ENCODE measurements at places on chromosomes 5 and 9. TPM values are rescaled to one million over a fixed set of nuclear protein-coding genes. Genes with fewer than 3 reads are reported as not detected.
A peak's percentile ranks its signal among the peaks of the same experiment; 100 is the strongest.

DNA sequence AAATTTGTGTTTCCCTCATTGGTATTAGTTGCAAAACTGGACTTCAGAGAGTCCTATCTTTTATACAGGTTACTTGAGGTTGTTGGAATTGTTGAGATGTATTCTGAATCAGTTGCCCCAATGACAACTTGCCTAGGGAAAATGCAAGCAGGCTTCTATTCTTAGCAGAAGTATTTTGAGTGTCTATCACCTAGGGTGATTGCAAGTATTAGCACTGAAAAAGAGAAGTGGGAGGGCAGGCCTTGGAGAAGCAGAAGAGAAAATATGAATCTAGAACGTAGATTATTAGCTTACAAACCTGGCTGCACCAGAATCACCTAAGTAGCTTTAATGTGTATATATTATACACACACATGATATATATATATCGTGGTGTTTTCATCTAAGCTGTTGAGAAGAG lies 43.2 kb downstream of the ADAMTS12 start:
- DNase-seq, result no peak

- DNase-seq, result no peak
These were observed 469 bp upstream of the FIBCD1 start for GRCh38 chr9:130939405-130940026.

DNA sequence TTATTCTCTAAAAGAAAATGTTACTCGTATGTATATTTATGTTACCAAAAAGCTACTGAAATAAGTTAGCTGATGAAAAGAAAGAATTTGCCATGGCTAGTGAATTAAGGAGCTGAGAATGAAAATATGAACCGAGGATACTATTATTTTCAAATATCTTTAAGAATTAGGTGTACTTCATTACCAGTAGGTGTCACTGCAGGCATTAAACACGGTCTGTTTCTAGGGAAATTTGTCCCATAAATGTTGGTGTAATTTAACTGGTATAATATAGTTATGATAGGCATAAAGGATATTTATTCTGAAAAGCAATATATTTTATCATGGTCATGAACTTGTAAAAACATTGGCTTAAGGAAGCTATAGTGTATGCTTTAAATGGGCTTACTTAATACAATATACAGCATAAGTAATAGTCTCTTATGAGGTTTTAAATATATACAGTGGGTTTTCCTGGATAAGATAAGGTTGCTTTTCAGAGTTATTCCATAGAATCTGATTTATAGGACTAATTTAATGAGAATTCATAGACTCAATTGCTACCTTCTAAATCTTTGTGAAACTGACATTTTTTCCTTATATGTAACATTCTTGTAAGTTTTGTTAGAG lies 72.4 kb upstream of the MPDZ start:
- DNase-seq, result peak; percentile 58

GRCh38 chr9:135328485-135329417 lies 150.8 kb upstream of the PPP1R26 start:
- DNase-seq, result no peak

- peak; percentile 68 for DNase-seq
These were observed 54.4 kb downstream of the CCDC192 start for GRCh38 chr5:127757576-127757975.

DNA sequence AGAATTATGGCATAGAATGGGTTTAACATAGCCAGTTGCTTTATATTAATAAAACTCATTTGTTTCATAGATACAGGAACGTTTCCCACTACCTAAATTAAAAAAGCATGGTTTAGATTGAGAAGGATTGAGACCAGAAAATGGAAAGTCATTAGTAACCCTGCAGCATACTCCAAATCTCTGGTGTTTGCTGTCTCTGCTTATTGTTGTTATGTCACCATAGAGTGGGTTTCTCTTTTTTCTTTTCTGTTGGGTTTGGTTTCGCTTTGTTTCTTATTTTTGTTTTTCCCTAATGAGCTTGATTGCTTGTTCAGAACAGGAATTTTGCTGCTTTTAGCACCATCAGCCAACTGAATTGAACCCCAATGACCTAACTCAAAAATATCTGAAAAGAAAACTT lies 1034.8 kb downstream of the MAT2B start:
- DNase-seq, result no peak

Gene IL7R
- total RNA-seq, result 0.16 TPM

DNA sequence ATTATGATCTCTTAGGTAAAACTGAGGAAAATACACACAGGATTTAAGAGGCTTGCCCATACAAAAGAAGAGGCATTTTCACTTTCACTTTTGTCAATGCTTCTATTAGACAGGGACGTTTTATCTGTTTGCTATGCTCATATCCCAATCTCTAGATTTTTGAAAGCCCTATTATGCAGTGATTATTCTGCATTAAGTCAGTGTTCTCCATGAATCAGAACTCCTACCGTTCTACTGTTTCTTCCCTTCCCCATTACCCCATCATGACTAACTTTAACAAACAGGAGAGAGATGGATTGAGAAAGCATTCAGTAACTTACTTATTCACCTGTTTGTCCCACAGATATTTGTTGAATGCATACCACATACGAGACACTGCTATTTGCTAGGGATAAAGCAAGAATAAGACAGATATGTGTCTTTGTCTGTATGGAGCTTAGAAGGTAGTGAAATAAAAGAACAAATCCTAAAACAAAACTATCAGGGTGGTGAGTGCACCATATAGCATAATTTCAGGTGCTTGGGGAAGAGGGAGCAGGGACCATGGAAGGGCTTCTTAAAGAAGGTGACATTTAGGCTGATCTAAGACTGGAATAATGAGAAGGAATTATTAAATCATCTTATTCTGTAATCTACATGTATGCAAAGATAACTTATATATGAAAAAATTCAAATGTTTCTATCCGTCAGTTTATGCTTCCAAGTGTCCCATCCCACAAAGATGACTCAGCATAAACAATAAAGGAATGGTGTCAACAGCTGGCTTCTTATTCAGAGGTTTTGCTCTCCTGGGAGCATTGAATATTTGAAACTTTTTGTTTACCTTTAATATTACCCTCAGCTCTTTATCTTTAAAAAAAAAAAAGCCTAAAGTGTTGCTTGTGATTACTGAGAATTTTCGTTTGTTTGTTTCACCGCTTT lies 328.1 kb downstream of the HINT1 start:
- DNase-seq, result peak; percentile 10

Gene PRLR
- 22.2 TPM for total RNA-seq

Measured in SK-MEL-5 (cell line).